ENCODE measurements at places on chromosomes 7 and 10.

DNA sequence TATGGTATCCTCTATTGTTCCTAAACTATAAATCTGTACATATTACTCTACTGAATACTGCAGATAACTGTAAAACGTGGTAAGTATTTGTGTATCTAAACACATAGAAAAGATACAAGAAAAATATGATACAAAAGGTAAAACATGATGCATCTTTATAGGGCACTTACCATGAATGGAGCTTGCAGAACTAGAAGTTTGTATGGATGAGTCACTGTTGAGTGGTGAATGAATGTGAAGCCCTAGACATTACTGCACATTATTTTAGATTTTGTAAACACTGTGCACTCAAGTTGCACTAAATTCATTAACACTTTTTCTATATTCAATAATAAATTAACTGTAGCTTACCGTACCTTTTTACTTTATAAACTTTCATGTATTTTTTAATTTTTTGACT lies 357.5 kb downstream of the ZWINT start:
- no peak for DNase-seq

- no peak for DNase-seq
These were observed 676.3 kb upstream of the KCND2 start for GRCh38 chr7:119596651-119597050.

DNA sequence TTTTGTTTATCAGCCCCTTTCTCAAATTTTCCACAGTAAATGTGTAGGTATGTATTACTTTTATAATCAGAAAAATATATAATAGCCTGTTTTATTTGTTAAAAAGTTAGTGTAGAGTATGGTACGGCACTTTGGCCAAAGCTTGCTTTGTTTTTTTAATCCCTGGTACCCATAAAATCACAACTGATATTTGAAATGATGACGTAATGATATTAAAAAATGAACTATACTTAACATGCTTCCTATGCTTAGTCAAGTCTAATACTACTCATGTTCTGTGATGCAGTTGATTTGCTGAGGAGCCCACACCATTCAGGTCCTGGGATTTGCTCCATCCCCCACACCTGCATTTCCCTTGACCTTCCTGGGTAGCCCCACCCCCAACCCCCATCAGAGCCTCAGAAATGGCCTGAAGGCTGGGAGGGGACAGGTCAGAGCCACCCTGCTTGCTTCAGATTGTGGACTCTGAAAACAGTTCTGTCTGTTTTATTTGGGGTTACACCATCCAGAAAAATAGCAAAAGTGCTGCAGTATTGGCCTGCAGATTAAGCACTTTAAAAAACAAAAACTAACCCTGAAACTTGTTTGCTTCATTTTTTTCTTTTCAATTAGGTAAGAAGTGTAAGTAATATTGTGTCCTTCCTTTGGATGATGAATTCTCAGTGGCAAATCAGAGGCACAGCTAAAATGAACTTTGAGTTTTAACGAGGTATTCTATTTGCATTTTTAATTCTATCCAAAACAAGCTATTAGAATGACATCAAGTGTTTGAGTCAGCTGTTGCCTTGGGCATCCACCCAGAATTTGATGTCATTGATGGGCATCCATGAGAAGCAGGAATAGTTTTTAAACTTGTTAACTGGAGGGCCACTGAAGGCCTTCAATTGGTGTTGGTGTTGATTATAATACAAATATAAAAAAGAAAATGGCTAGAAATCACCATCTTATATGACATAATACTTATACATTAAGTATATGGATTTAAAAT lies 23.3 kb downstream of the PLCE1 start:
- no peak for DNase-seq

- DNase-seq, result peak; percentile 77
These were observed at the start of gene MACROH2A2 for GRCh38 chr10:70052462-70053217. Gene MACROH2A2, plus strand, starts transcription at chr10:70052846. Its CDS starts 22,813 bp downstream, at chr10:70075659.

GRCh38 chr10:119296703-119297102 lies 89.3 kb downstream of the GRK5 start:
- no peak for DNase-seq

DNA sequence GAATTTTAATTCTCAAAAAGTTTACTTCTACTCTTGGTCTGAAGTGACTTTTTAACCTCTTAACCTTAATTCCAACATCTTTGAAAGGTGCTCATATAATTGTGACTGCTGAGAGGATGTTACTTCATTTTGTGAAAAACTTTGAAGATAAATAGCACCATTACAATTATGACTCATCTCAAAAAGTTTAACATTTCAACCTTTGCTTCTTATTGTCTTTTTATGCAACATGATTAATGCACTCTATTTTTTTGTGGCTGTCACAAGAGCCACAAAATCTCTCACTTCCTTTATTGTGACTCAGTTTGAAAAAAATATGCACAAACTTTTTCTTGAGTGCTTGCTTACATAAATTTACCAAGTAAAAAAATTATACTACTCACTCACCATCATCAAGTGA lies 383.1 kb downstream of the LRRTM3 start:
- DNase-seq, result no peak

DNA sequence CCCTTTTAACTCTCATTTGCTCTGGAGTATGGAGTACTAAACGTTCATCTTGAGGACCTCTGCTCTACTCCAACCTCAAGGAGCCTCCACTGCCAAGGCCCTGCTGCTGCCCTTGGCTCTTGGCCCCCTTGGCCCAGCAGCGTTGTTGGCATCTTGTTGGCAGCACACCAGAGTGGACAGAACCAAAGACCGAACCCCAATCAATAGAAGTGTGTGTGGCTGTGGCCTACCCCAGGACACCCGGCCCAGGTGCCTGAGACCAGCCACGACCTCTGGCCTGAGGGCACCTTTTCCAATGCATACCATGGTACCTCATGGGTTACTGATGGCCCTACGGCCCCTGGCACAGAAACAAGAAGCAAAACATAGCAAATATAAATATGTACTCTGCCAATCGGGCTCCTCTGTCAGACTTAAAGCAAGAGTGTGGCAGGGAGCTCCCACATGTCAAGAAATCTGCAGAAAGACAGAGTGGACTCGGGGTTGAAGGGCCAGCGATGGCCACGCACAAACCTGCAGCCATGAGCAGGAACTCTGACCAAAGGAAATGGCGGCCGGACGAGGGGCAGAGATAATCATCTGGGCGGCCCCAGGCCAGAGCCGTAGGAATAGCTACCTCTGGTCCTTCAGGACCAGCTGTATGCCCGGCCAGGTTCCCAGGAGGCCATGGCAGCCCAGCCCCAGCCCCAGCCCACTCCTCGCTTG lies 2.9 kb downstream of the NPC1L1 start:
- DNase-seq, result no peak

DNA sequence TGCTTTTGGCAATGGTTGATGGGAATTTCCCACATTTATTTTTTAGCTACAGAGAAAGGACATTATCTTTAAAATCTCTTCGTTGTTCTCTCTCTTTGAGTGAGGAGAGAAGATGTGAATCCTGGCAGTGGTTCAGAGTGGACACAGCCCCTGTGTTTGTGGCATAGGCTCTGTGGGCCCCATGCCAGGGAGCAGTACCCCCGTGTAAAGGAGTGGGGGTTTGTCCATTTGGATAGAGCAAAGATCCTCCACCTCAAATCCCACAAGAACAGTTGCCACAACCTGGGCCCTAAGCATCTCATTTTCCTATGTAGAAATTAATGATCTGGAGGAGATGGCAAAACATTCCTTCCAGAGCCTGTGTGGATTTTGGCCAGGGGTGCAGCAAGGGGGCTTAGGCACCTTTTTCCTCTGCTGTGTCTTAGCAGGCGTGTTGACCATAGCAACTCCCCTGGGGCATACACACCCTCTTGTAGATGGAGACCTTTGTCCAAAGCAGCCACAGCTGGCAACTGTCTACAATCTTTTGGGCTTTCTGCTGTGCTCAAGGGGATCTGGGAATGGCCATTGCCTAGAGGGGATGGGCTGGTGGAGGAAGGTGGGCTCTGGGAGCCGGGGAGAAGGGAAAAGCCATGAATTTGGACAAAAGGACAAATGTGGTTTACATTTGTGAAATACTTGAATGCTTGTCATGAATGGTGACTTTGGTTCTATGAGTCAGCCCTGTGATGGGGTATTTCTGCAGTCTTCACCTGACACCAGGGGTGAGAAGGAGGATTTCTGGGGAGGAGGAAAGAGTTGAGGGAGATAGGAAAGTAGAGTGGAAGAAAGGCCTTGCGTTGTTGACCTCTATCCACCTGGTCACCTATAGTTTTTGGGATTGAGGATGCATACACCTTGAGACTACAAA lies 92.0 kb downstream of the TCF7L2 start:
- DNase-seq, result no peak

DNA sequence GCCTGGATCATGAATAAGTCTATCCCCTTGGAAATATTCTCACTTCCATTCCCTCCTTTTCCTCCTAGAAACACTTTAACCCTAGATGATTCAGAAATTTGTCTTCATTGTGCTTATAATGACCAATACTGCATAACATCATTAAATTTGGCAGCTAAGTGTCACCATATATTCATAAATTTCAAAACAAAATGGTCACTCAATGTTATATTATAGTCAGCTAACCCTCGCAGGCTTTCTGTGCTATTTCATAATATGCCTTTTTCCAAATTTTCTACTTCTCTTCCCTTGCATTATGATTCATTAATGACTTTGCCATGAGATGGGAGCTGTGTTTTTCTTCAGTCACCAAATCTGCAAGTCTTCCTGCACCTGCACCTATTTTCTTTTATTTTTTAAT lies 308.3 kb upstream of the AKR1E2 start:
- no peak for DNase-seq

DNA sequence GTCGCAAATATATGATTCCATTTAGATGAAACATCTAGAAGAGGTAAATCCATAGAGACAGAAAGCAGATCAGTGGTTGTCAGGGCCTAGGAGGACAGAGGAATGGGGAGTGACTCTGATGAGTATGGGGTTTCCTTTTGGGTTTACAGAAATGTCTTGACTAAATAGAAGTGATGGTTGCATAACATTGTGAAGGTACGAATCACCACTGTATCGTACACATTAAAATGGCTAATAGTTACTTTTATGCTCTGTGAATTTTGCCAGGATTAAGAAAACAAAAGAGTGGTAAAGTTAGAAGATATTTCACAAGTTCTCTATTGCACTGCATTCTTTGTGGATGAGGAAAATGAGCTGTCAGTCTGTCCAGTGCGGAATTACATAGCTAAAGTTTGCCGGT lies 407.4 kb downstream of the KCNMA1 start:
- DNase-seq, result peak; percentile 95
